ENCODE measurements at places on chromosomes 16 and 17. TPM values are rescaled to one million over a fixed set of nuclear protein-coding genes. Genes with fewer than 3 reads are reported as not detected.

DNA sequence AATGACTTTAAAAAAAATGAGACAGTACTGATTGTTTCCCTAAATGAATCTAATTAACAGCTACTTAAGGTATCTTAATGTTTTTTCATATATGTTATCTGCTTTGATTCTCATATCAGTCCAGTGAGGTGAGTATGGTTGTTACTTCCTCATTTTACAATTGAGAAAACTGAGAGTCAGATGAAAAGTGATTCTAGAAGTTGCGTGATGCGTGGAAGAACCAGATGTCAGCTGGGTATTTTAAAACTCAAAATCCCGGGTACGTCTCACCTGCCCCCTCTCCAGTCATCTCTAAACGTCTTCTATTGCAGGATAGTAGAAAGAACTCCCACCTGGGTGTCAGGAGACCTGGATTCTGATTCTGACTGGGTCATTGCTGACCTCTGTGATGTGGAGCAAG is 89.2 kb downstream of the MAP2K6 start:
- no peak for DNase-seq

GRCh38 chr17:33986088-33986487 is 269.0 kb upstream of the CCL2 start:
- no peak for DNase-seq

DNA sequence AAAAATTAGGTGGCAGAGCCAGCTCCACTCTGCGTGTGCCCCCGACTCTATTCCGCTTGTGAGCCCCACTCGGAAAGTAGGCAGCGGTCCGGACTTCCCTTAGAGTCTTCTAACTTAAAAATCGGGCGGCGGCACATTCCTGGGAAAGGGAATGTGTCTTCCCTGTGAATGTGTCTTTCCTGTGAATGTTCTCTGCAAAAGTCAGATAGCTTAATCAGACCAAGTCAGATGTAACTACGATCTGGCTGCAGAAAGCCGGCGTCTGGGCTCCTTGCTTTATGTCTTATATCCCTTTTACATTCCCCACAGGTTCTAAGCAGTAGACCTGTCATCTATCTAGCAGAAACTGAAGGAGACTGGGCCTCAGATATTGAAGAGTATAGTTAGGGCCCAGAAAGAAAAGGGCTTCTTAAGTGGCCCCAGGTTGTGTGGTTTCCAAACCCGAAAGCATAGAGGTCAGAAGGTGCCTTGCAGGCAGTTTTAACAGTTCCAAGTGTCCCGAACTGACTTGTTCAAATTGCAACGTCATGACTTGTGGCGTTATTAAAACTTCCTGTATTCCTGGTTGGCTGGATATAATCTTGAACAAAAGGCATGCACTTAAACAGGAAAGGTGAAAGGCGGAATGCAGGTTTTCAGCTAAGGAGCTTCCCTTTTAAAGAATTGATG is 601 bp downstream of the PHKB start:
- no peak for DNase-seq

DNA sequence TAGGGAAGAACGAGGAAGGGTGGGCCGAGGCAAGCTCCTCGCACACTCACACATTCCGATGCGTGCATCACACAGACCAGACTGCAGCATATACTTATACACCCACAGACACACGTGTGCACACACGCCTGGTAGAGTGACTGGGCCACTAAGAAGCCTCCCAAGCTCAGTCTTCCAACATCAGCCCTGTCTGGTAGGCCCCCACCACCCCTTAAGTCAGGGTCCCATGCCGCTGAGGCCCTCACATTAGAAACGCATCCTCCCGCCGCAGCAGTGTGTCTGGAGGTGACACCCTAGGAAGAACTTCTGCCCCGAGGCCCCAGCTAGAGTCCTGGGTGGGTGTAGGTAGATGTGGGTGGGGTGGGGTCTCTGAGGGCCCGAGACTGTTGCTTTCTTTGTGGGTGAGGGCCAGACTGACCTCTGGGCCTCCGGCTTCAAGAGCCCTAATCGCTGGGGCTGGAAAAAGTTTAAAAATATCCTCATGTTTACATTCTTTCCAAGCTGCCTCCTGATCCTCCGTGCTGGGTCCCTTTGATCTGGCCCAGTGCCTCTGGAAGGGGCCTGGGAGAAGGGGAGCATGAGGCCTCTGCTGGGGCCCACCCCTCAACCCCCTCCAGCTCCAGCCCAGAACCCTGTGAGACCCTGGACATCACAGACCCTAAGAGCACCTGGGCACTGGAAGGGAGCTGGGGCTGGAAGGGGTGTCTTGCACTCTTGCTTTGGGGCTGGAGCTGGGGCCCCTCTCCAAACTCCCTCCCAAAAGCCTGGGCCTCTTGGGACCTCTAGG is 13.6 kb downstream of the CDH16 start:
- DNase-seq = peak; percentile 58

DNA sequence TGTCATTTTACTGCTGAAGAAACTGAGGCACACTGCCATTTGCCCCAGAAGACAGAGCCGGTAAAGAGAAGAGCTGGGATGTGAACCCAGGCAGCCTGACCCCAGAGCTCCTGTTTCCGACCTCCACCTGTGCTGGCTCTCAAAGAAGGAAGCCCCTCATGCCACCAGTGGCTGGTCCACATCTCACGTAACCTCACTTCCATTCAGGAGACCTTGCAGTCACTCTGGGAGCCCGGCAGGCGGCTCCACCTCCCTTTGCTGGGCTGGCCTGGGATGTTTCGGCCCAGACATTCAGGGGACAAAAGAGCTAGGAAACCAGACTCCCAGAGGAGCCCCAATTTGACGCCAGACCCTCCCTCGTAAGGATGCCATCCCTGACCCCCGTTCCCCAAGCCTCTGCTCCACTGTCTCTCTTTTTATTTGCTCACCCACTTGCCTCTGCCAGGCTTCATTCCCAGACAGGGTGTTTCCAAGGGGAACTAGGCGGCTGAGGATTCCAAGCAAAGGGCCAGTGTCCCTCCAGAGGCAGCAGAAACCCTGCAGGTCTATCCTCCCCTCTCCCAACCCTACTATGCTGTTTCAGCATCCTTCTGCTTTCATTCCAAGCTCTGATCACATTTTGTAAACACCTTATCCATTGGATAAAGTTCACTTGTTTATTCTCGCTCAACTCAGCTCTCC is 2.8 kb downstream of the TAF1C start:
- no peak for DNase-seq

Gene CRHR1
- total RNA-seq = not detected

Gene CCL14
- 8.8 TPM for total RNA-seq

Gene NARF
- total RNA-seq = 69.2 TPM

Measured in left ventricle myocardium inferior (tissue), 1 donor.